Left ventricle myocardium superior (tissue), 1 donor: ENCODE measurements at places on chromosomes 12 and 14.

- no peak for DNase-seq
Measured at GRCh38 chr12:22709292-22709691, 84.3 kb downstream of the ETNK1 start.

DNA sequence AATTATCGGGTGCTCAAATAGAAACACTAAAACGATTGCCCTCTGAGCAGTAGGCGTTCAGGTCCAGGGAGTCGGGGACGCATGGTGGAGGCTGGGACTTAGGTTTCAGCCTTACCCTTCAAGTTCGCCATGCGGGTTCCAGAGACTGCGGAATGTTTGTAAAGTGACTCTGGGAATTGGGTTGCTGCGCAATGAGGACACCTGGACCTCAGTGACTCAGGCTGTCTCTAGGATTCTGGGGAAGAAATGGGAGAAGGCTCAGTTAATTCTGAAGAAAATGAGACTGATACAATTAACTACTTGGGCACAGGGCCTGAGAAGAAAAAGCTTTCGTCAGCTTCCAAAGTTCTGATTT lies 1.1 kb downstream of the LGALS3 start:
- no peak for DNase-seq

DNA sequence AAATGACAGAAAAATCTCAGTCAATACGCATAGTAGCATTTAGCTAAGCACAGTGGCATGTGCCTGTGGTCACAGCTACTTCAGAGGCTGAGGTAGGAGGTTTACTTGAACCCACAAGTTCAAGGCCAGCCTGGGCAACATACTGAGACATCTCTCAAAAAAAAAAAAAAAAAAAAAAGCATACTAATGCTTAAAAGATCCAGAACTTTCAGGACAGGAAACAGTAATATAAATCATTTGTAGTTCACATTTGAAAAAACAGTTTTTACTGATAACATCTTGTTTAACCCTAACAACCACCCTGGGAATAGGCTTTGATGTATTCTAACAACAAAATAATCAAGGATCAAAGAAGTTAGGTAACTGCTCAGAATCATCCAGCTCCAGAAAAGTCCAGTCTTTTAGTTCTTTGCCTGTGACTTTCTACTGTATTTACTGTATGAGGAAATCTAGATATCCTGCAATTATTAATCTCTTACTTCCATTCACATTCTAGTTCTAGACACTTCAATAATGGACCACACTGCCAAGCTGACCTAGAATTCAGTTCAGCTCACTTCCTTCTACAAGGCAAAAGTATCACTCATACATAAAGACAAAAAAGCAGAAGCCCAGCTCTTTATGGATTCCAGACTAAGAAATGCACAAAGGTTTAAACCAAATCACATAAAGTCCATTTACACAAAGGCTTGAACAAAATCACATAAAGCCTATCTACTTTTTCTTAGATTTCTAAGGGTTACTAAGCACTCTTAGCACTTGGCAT lies 28.5 kb downstream of the PAWR start:
- DNase-seq, result no peak

- DNase-seq, result peak; percentile 95
Measured at GRCh38 chr12:68406134-68406576, 74.0 kb upstream of the MDM1 start.

- DNase-seq, result no peak
Measured at GRCh38 chr12:123232472-123232806, 502 bp downstream of the MPHOSPH9 start.

DNA sequence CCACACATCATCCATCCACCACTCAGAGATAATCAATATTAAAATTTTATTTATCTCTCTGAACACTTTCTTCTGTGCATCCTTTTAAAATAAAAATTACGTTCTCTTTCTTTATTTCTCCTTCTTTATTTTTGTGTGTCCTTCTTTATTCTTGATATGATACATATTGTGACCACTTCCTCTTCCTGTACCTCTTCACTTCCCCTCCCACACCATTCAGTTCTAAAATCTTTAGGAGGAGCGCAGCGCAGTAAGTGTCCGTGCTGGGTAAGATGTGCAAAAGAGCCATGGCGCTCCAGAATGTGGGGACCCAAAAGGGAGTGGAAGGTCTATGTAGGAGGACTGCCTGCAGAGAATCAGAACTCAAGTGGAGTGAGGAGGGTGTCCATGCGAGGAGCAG lies 256.7 kb downstream of the ITPR2 start:
- no peak for DNase-seq

GRCh38 chr12:112971248-112971647 lies 7.1 kb upstream of the OAS2 start:
- DNase-seq, result peak; percentile 50

GRCh38 chr12:41962171-41962572 lies 182.5 kb downstream of the GXYLT1 start:
- DNase-seq, result peak; percentile 48

DNA sequence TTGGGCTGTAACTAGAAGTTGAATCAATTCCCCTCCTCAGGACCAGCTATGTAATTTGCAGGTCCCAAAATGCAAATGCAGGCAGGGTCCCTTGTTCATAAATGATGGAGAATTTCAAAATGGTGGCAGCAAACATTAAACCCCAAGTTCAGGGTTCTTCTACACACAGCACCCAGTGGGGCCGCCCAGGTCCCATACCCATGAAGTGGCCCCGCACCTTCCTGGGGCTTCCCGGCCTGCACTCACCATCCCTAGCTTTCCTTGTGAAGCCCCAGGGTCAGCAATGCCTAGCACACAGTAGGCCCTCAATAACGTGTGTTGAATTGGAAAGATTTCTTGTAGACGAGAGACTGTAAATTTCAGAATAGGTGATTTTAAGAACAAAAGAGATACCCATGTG lies 76.0 kb downstream of the NTF3 start:
- DNase-seq, result no peak

DNA sequence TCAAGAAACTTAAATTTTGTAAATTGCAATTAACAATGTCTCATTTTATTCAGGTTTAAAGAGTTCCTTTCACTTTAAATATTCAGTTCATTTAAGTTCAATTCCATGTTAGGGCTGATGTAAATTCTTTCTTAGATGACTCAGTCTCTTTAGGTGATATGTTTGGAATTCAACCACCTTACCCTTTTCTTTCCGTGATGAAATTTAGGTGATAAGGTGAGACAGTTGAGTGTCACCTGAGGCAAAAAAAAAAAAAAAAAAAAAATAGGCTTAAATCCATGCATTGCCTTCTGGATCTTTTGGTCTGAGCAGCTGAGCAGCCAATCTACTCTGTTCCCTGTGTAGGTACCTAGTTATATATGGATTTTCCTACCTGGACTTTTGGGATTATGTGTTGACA lies 299.5 kb downstream of the DAD1 start:
- DNase-seq, result no peak

DNA sequence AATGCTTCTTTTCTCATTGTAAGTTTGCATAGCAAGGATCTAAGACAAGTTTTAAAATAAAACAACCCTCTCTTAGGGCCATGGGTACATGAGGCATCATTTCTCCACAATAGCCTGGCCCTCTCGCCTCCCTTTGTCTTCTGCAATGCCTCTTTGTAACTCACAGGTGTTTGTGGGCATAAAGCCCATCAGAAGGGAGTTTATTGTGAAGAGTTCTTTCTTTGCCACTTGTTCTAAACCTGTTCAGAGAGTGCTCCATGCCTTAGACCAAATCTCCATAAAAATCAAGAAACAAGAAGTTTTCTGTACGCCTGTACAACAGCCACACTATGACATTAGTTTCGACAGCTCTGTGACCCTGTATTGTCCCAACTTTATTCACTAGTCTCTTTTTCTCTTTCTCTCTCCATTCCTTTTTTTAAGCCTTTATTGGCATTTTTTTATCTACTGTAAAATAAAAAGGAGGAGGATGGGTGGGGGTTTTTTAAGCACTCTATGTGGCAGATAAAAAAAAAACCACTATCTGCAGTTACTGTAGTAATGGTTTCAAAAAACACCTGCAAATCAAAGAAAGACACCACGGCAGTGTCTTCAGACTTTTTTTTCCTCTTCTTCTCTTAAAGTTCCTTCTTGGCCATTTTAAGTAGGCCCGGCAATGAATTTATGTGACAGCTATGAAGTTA lies 1.6 kb downstream of the C12orf42 start:
- DNase-seq, result no peak
